ENCODE measurements at places on chromosomes 5 and 9. TPM values are rescaled to one million over a fixed set of nuclear protein-coding genes. Genes with fewer than 3 reads are reported as not detected.
A peak's percentile ranks its signal among the peaks of the same experiment; 100 is the strongest.

SLC38A9 gene
- 26.6 TPM for total RNA-seq

SH3PXD2B gene
- 32.3 TPM for total RNA-seq

ZNF483 gene
- 1.2 TPM for total RNA-seq

IL3 gene
- total RNA-seq: not detected

- no peaks in the 10 kb centered on the region for H3K36me3 ChIP-seq
- H3K27me3 ChIP-seq: no peaks in the 10 kb centered on the region
- H3K27ac ChIP-seq: no peak overlapping the region
- no peak for DNase-seq
These were observed 14.8 kb upstream of the SMIM15 start for GRCh38 chr5:61177070-61177469.

DNA sequence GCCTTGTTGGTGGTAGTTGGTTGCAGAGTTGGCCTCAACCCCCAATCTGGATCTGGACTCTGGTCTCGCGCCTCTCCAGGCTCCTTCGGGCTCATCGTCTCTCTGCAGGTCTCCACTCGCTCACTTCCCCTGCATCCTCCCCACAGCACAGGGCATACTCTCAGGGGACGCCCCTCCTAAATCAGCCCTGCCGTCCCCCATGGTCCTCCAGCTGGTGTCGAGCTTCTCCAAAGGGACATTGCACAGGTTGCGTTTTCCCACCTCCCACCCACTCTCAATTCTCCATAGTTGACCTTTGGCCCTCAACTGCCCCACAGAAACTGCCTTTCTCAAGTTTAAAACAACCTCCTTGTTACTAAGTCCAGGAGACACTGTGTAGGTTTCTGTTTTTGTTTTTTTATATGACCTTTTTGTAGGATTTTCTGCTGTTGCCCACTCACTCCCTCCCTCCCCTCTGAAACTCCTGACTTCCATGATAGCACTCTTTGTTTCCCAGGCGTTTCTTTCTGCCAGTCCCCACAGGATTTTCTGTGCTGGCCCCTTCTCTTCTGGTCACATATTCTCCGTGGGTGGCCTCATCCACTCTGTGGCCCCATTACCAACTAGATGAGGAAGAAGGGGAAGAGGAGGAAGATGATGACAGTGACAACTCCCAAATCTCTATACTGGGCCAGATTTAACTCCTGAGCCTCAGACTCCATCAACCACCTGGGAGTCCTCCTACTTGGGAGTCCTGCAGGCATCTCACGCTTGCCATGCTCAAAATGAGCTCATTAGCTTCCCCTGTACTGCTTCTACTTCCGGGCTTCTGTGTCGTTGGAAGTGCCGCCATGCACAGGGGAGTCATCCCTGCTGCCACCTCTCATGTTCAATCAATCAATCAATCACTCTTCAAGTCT lies 50.3 kb downstream of the ALG2 start:
- H3K4me1 ChIP-seq: peaks cover 21% of the 10 kb centered on the region
- H3K36me3 ChIP-seq: no peaks in the 10 kb centered on the region
- H3K27ac ChIP-seq: no peak overlapping the region
- DNase-seq: no peak
- no peaks in the 10 kb centered on the region for H3K27me3 ChIP-seq

DNA sequence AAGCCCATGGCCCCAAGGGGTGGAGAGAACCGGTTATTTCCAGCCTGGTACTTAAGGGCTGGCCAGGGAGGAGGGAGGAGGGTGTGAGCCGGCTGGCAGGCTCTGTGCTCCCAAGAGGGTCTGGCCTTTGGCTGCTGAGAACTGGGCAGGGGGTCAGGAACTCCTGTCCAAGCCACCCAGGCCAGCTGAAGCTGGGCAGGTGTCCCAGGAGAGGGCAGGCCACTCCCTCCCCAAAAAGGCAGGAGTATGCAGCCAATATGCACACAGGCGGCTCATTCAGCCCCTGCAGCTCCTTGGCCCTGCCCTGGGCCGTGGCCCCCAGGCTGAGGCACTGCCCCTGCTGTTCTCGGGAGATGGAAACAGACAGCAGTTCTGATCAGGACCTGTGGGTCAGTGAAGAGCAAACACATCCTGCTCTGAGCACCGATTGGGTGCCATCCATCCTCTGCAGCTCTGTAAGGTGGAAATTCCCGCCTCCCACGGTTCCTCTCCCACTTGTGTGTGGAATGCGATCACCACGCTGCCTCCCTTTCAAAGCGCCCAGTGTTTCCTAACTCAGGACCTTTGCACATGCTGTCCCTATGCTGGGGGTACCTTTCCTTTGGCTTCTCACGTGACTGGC lies 17.1 kb upstream of the KIF12 start:
- no peak overlapping the region for H3K4me3 ChIP-seq
- H3K4me1 ChIP-seq: no peaks in the 10 kb centered on the region
- no peak for DNase-seq

GRCh38 chr5:153974131-153974812 lies 64.4 kb downstream of the FAM114A2 start:
- H3K4me1 ChIP-seq: no peaks in the 10 kb centered on the region
- H3K36me3 ChIP-seq: no peaks in the 10 kb centered on the region
- no peak for DNase-seq
- no peak overlapping the region for H3K27ac ChIP-seq
- H3K4me3 ChIP-seq: no peak overlapping the region
- peaks cover 26% of the 10 kb centered on the region for H3K27me3 ChIP-seq

DNA sequence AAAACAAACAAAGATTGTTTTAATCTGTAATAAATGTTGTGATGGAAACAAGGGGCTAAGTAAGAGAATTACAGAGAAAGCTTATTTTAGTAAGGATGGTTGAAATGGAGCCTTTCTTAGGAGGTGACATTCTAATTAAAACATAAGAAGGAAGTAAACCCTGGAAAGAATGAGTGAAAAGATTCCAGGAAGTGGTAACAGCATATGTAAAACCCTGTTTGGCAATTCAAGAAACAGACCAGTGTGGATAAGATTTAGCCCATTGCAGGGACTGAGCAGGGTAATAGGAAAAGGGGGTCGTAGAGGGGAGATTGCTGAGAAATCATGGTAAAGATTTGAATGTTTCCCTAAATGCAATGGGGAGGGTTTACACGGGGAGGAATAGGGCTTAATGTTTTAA lies 21.6 kb upstream of the PIP5K1B start:
- H3K27ac ChIP-seq: no peak overlapping the region
- H3K27me3 ChIP-seq: no peaks in the 10 kb centered on the region
- H3K4me3 ChIP-seq: no peak overlapping the region
- H3K36me3 ChIP-seq: no peaks in the 10 kb centered on the region

DNA sequence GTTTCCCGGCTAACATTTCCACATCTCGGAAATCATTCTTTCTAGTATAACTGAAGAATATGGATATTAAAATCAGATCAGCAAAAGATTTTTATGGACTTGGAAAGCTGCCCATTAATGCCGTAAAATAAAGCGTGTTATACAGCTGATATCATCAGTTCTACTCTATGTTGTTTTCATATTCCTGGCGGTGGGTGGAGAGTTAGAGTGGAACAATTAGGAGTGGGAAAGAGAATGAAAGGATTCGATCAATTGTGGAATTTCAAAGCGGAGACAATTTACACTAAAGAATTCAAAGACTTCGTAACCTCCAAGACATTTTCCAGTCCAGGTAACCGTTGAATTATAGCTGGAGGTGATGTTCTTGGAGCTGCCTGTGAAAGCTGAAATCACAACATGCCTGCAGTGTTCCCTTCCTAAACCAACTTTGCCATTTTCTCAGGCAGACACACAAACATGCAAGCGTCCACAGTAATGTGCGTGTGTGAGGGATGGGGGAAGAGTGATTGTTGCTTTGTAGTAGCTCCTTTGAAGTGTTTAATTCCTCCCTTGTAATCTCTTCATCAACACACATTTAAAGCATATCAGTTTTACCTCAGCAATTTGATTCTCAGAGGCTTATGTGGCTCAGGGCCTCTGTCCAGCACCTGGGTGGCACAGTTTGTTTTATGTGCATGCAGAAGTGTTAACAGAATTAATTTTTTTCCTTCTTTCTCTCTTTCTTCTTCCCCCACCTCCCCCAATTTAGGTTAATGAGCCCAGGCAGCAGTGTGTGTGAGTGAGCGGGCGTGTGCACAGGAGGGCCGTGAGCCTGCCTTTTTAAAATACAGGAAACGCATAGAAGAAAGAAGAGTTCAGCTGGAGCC lies 544.1 kb downstream of the RAB3C start:
- DNase-seq: no peak
- H3K36me3 ChIP-seq: no peaks in the 10 kb centered on the region
- H3K4me1 ChIP-seq: peaks cover 40% of the 10 kb centered on the region
- peak overlapping the region; percentile 90 for H3K27ac ChIP-seq
- H3K27me3 ChIP-seq: no peaks in the 10 kb centered on the region

DNA sequence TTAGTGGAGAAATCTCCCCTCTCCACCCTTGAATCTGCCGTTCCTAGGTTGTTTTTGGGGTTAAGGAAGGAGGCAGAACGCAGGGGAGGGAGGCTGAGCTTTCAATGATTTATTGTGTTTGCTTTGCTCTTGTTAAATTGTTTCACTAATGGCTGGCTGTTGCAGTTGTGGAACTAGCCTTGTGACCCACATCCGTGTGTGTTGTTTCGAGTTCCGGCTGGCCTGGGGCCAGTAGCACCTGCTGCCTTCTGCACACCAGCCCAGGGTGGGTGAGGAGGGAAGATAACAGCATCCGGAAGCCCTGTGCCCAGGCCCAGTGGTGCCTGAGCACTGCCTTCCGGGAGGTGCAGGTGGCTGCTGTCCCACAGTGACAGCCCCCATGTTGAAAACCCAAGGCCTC lies 3.6 kb downstream of the ERGIC1 start:
- no peaks in the 10 kb centered on the region for H3K27me3 ChIP-seq
- no peak overlapping the region for H3K27ac ChIP-seq
- no peak overlapping the region for H3K4me3 ChIP-seq
- peaks cover 23% of the 10 kb centered on the region for H3K4me1 ChIP-seq
- DNase-seq: no peak

DNA sequence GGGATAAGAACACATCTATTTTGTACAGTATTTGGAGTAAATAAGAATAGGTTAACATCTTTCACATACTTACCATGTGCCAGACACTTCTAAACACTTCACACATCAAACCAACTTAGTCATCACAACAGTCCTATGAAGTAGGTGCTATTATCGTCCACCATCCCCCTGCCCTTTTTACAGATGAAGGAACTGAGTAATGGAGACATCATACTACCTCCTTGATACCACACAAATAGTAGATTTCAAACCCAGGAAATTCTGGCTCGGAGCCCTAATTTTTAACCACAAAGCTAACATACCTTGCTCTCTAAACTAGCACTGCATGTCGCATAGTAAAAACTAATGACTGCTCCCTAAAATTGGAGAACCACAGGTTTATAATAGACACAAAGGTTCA lies 4.2 kb upstream of the ZNF366 start:
- no peak overlapping the region for H3K4me3 ChIP-seq
- H3K27me3 ChIP-seq: no peaks in the 10 kb centered on the region
- peak; percentile 72 for DNase-seq
- peak overlapping the region; percentile 74 for H3K27ac ChIP-seq
- H3K36me3 ChIP-seq: no peaks in the 10 kb centered on the region

- H3K27ac ChIP-seq: no peak overlapping the region
- DNase-seq: no peak
- H3K36me3 ChIP-seq: peaks cover 42% of the 10 kb centered on the region
- H3K4me3 ChIP-seq: no peak overlapping the region
- no peaks in the 10 kb centered on the region for H3K27me3 ChIP-seq
- peaks cover 61% of the 10 kb centered on the region for H3K4me1 ChIP-seq
These were observed 259.3 kb downstream of the FANCC start for GRCh38 chr9:95058121-95058785.

DNA sequence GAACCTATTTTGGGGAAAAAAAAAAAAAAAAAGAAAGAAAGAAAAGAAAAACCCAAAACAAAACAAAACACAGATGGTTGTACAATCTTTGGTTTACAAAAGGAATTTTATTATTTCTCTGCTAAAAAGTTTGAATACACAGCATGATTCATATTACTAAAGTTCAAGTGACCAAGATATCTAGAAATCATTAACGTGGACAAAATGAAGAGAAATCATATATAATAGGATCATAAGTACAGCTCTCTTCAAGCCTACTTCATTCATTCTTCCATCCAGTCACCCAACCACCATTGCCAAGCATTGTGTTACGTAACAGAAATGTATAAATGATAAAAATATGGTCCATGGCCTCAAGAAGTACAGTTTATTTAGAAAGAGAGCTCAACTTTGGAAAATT lies 52.9 kb downstream of the ZDHHC21 start:
- H3K27ac ChIP-seq: no peak overlapping the region
- no peak overlapping the region for H3K4me3 ChIP-seq
- no peaks in the 10 kb centered on the region for H3K4me1 ChIP-seq
- no peaks in the 10 kb centered on the region for H3K36me3 ChIP-seq

DNA sequence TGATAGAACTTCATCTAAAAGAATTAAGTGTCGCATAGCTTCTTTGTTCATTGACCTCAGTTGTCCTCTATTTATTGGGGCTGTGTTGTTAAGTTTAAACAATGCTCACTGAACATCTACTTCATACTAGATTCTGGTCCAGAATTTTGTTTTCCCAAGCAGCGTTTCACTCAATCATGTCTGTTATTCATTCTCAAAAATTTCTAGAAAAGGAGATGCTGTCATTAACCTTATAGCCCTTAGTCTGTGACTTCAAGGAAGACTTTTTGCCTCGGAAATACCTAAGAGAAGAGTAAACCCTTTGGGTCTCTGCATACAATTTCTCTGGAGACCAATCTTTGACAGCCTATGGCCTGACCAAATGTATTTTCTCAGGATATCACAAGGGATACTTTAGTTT lies 171.7 kb downstream of the FGF1 start:
- H3K4me3 ChIP-seq: no peak overlapping the region
- no peak for DNase-seq
- H3K36me3 ChIP-seq: no peaks in the 10 kb centered on the region
- H3K4me1 ChIP-seq: peaks cover 26% of the 10 kb centered on the region

GRCh38 chr5:10194083-10194482 lies 55.6 kb downstream of the ATPSCKMT start:
- no peak overlapping the region for H3K27ac ChIP-seq
- H3K27me3 ChIP-seq: no peaks in the 10 kb centered on the region
- H3K4me1 ChIP-seq: peaks cover 4% of the 10 kb centered on the region
- H3K36me3 ChIP-seq: no peaks in the 10 kb centered on the region

DNA sequence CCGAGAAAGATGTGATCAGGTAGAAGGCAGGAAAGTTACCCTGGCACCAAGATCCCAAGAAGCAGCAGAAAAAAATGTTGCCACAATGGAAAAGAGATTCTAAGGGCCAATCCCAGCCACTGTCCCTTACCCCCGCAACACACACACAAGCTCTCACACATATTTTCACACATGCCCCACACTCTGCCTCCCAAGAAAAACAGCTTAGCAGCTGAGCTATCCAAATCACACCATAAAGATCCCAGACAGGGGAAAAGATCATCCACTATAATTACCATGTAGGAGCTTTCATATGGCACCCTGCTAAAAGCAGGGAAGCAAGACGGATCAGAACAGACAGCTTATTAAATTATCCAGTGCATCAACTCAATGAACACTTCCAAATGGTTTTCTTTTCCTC lies 143.4 kb downstream of the FAM114A2 start:
- H3K36me3 ChIP-seq: no peaks in the 10 kb centered on the region
- H3K4me1 ChIP-seq: peaks cover 9% of the 10 kb centered on the region
- no peak overlapping the region for H3K27ac ChIP-seq
- no peak for DNase-seq
- no peak overlapping the region for H3K4me3 ChIP-seq
- no peaks in the 10 kb centered on the region for H3K27me3 ChIP-seq
